ENCODE measurements at places on chromosomes 5 and 9. TPM values are rescaled to one million over a fixed set of nuclear protein-coding genes. Genes with fewer than 3 reads are reported as not detected.

The ZFP37 gene
- total RNA-seq: 2.9 TPM

The ADAMTS19 gene
- total RNA-seq: not detected

The PCA3 gene
- not detected for total RNA-seq

The RAD17 gene
- 31.1 TPM for total RNA-seq

The FOXD4L5 gene
- total RNA-seq: 0.67 TPM

The SERF1B gene
- 55.7 TPM for total RNA-seq

The VDAC1 gene
- total RNA-seq: 46.4 TPM

The KCNV2 gene
- total RNA-seq: not detected

The CTNND2 gene
- not detected for total RNA-seq

The C9 gene
- total RNA-seq: not detected

The CTXN3 gene
- total RNA-seq: not detected

The PAEP gene
- total RNA-seq: not detected

The MELK gene
- 0.19 TPM for total RNA-seq
